ENCODE measurements at places on chromosomes 6 and 20. TPM values are rescaled to one million over a fixed set of nuclear protein-coding genes. Genes with fewer than 3 reads are reported as not detected.
A peak's percentile ranks its signal among the peaks of the same experiment; 100 is the strongest.

PCSK2 gene
- total RNA-seq: not detected

DNA sequence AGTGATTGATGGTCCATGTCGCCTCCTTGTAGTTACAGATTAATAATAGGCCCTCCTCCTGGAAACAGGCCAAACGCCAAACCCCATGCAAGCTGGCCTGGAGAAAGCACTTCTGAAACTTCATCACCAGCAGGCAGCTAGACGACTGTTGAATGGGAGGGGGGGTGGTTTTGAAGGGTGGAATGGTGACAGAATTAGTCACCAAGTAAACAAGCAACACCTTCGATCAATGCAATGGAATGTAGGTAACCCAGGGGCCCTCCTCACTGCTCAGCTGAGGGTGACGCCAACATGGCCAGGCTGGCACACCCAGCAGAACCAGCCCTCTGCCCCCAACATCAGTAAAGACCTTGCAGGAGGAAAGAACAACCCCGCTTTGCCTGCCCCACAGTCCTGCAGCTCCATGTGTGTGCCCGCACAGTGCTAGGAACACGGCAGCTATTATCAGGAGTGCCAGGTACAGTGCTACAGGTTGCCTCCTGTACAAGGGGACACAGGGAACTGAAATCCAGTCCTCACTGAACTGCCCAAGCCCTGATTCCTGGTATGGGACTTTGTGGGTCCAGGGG is 2.7 kb downstream of the BCAS1 start:
- DNase-seq: peak; percentile 65

- peak; percentile 54 for DNase-seq
Observed at GRCh38 chr6:140661691-140662090, 1287.2 kb upstream of the CITED2 start.

- DNase-seq: no peak
Observed at GRCh38 chr6:99579781-99580180, 11.3 kb upstream of the CCNC start.

TRIM40 gene
- total RNA-seq: not detected

VIP gene
- total RNA-seq: 0.36 TPM

GRCh38 chr6:14811775-14812428 is 434.0 kb upstream of the JARID2 start:
- peak; percentile 89 for DNase-seq

- peak; percentile 62 for DNase-seq
Observed at GRCh38 chr6:2971420-2972218, at the start of gene SERPINB6. Gene SERPINB6, minus strand, starts transcription at chr6:2971567. Its CDS starts 12,235 bp downstream, at chr6:2959332.

GRCh38 chr6:32844839-32845383 is 1.1 kb upstream of the PSMB8 start:
- DNase-seq: no peak

GRCh38 chr20:56631990-56632327 is 2.9 kb downstream of the TFAP2C start:
- no peak for DNase-seq

- no peak for DNase-seq
Observed at GRCh38 chr20:31671324-31671723, 33.6 kb downstream of the COX4I2 start.

GRCh38 chr20:51424270-51425117 is 118.0 kb downstream of the NFATC2 start:
- no peak for DNase-seq

BCL2L1 gene
- 103 TPM for total RNA-seq

CCHCR1 gene
- 10.2 TPM for total RNA-seq

- peak; percentile 28 for DNase-seq
Observed at GRCh38 chr6:150652848-150653613, 53.3 kb downstream of the PLEKHG1 start.

- DNase-seq: no peak
Observed at GRCh38 chr20:36587388-36588070, 14.1 kb downstream of the TGIF2 start.

OR2B2 gene
- total RNA-seq: not detected

- DNase-seq: peak; percentile 86
Observed at GRCh38 chr6:56729719-56730118, 87.0 kb upstream of the DST start.

TMEM170B gene
- 1.5 TPM for total RNA-seq

C6orf15 gene
- total RNA-seq: 4.6 TPM

DNA sequence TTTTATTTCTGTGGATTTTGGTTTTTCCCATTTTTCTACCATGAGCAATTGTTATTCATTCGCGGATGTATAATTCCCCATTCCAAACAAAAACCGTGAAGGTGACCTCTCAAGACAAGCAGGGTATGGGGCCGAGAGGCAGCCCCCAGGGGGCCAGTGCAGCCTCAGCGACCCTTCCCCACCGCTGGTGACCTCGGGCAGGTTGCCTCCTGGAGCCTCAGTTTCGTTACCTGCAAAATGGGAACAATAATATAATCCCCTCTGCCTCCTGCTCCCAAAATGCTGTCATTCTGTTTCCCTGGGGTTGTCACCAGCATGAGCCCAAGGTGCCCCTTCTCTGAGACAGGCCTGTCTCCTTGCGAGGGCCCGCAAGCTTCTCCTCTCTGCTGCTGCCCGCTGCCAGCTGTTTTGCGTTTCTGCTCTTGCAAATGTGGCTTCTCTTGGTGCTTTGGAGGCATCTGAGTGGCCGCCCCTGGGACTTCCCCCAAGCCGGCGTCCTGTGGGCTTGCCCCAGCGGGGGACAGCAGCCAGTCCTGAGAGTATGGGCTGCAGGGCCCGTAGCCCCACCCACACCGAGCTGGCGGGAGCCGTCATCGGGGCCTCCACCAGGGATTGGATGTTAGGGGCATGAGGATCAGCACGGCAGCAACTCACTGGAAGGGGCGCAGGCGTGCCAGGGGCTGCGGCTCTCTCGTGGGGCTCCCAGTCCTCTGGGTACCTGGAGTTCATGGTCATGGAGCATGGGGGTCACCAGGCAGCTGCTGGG is 161.9 kb downstream of the TAF4 start:
- DNase-seq: no peak

- DNase-seq: no peak
Observed at GRCh38 chr6:144745439-144745838, 460.3 kb downstream of the UTRN start.

DNA sequence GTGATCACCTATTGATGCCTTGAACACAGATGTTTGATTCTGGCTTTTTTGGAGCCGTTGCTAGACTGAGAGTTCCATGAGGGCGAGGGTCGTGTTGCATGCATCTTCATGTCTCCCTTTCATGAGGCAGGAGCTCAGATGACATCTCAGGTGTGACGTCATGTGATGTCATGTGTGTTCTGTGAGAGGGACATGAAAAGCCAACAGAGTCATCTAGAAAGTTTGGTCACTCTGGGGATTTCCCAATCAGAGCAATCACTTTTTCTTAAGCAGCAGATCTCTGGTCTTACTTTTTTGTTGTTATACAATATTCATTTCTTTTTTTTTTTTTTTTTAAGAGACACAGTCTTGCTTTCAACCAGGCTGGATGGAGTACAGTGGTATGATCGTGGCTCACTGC is 411.8 kb downstream of the PREX1 start:
- DNase-seq: no peak
